ENCODE measurements at places on chromosomes 3 and 15.

GRCh38 chr15:41780266-41780665 is 6.0 kb downstream of the MAPKBP1 start:
- no peak for DNase-seq

DNA sequence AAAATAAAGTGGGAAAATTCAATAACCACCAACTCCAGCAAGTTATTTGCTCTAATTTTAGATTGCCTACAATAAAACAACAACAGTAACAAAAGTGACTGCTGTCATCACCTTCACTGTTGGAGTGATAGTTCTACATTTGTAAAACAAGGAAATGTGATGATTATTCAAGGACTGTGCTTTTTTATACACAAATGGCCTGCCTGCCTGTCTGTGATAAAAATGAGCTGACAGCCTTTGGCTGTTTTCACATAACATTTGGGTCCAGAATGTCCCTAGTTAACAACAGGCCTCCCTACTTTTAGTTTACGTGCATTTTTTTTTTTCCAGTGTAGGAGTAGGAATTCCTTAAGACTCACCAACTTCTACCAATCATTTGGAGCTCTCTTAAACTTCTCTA is 768.8 kb downstream of the PDCD6IP start:
- no peak for DNase-seq

- peak; percentile 83 for DNase-seq
Observed at GRCh38 chr15:94352636-94353487, 121.5 kb downstream of the MCTP2 start.

DNA sequence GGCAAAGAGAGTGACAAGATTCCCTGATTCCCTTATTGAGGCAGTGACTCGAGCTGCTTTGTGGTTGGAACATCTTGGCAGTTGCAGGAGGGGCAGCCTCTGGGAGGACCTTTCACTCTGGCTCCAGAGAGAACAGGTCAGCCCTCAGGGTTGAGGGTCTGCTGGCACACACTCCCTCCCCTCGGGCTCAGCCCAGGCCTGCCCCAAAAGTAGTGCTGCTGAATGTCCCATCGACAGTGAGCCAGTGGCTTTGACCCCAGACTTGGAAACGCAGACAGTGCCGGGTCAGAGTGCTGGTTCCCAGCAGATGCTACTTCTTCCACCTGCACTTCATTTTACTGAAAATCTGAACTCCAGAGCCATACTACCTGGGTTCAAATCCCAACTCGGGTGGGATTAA is 25.6 kb upstream of the ATP2B2 start:
- no peak for DNase-seq

DNA sequence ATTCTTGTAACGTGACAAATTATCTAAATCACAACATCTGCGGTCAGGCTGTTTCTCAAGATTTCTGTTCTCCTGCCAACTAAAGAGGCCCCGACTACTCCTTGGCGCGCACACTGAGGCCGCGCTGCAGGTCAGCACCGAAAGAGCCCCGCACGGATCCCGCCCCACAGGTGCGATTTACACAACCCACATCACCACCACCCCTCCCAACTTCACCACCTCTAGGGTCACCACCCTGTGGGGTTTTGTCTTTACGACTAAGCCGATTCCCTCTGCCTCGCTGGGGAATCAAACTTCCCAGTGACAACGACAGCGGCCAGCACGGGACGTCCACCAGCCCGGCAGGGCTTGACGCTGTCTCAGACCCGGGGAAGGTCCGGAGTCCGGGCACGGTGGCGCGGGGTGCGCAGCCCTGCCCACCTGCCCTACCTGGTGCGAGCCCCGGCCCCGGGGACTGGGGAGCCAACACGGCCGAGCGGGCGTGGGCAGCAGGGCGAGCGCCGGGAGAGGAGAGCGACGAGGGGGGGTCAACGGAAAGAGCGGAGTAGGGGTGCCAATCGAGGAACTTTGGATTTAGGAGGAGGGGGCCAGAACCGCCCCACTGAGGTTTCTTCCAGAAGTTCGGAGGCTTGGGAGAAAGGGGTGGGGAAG is 764 bp downstream of the UACA start:
- DNase-seq: no peak

GRCh38 chr3:45092132-45093031 is 53.8 kb downstream of the CDCP1 start:
- no peak for DNase-seq

DNA sequence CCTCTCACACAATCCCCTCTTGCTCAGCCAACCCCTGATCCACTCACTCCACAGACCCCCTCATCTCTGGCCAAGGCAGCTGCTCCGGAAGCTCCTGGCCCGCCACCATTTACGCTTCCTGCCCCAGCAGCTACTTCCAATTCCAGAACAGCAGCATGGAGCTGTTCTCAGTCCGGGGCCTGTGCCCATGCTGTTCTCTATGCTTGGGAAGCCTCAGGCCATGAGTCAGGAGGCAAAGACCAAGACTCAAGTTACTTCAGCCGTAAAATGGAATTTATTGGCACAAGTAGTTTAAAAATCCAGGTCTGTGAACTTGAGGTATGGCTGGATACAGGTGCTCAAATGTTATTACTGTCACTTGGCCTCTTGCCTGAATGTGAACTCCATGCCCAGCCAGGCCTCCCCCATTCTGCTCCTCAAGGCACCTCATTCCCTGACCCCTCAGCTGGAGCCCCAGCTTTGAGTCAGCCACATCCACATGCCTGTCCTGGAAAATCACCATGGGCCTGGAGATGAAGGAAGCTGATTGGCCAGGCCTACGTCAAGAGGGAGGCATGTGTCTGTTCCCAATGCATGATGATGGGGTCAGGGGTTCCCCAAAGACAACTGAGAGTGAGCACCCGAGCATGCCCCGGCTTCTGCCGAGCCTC is 31.4 kb upstream of the CACNA2D2 start:
- no peak for DNase-seq

DNA sequence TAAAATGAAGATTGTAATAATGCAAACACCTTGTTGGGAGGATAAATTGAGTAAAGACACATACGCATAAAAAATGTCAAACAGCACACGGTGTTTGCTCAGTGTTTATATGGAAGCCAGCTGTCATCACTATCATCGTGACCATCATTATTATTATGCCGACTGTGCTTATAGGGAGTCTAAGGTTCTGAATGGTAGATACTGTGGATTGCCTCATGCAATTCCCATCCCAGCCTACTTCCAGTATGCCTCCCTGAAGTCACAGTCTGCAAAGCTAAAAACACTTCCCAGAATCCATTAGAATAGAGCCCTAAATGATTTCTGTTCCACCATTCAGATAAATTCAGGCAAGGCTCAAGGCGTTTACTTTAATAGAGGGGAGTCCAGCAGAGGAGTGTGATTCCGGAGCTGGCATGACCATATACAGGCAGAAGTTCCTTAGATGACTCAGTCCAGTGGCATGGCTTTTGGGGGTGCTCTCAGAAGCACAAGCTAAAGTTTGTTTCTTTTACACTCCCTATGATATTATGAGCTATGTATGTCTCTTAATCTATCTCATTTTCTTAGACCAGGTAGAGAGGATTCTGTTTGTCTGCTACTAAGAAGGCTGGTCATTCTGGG is 148.7 kb downstream of the MEX3B start:
- no peak for DNase-seq

GRCh38 chr15:78370013-78370412 is 29.9 kb downstream of the CRABP1 start:
- DNase-seq: no peak

- DNase-seq: peak; percentile 47
Observed at GRCh38 chr15:75640483-75641178, 607 bp upstream of the IMP3 start.

GRCh38 chr3:141849056-141849815 is 27.2 kb upstream of the ATP1B3 start:
- DNase-seq: no peak

GRCh38 chr15:50109076-50109987 is 9.7 kb downstream of the ATP8B4 start:
- peak; percentile 11 for DNase-seq

DNA sequence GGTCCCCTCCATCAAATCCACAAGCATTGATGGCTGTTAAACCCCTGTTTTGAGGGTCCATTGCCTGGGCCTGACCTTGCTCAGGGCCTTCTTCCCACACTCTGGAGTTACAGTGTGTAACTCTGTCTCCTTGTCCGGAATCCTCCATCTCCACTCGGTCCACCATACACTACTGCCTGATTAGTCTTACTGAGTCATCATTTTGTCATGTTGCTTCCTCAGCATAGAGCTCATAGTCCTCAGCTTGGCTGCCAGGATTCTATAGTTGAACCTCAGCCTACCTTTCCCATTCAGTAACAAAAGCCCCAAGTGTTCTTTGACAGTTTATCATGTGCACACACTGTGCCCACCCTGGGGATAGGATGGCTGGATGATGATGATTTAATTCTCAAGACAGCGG is 113.0 kb downstream of the PDE8A start:
- DNase-seq: no peak

GRCh38 chr3:82030916-82031315 is 269.5 kb upstream of the GBE1 start:
- no peak for DNase-seq

GRCh38 chr15:69576035-69576526 is 123.5 kb downstream of the RPLP1 start:
- DNase-seq: peak; percentile 26

DNA sequence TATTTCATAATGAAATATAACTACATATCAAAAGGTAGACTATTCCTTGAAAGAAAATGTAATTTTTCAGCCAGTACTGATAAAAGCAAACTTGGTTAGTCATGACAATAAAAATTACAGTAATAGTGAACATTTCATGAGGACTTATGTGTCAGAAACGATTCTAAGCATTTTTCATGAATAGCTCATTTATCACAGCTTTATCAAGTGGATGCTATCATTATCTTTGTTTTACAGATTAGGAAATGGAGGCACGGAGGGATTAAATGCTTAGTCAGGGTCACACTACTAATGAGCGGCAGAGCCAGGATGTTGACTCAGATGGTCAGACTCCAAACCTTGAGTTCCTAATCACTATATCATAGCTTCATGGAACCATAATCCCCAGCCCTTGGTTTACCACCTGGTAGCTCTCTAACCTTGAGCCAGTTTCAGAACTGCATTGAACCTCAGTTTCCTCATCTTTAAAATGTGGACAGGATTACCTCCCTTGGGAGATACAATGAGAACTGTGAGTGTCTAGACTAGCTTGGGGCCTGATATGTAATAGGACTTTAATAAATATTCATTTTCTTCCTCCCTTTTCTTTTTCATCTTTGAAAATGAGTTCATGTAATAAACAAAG is 85.4 kb downstream of the TNIK start:
- no peak for DNase-seq

DNA sequence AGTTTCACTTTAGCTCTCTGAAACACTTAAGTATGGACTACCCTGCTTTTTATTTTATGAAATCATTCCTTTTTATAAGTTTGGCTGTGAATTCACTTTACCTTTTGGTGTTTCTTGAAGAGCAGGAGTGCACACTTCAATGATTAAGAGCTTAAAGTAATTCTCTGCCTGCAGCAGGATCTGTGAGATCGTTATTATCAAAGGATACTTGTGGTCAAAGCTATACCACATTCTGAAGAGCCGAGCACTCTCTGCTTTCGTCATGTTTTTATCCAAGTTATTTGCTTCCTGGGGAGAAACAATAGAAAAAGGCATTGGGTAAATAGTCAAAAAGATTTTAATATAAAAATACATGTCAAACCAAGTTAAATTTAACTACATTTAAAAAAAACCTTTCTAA is 243.7 kb downstream of the CHST2 start:
- no peak for DNase-seq

DNA sequence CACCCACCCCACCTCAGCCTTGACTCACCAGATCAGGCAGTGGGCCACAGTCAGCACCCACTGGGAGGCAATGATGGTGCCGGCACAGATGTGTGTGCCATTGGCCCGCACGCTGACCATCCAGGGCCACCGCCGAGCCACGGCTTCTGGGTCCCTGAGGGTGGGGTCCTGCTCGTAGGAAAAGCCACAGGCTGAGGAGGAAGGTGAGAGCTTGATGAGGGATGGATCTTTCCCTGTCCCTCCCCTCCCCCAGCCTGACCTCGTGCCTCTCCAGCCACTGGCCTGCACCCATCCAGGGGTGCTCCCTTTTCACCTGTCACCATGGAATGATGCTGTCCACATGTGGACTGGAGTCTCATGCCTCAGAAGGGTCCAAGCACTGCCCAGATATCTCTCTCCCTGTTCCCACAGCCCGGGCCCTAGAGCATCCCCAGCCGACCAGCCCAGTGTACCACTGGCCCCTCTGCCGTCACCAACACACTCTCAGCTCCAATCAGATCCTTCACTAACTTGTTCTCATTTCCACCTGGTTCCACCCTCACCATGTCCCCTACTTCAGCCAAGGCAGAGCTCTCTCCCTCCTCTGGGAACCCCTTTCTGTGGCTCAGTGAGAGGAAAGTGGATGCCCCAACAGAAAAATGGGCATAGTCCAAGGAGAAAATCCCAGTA is 2.0 kb downstream of the PRSS50 start:
- DNase-seq: no peak

DNA sequence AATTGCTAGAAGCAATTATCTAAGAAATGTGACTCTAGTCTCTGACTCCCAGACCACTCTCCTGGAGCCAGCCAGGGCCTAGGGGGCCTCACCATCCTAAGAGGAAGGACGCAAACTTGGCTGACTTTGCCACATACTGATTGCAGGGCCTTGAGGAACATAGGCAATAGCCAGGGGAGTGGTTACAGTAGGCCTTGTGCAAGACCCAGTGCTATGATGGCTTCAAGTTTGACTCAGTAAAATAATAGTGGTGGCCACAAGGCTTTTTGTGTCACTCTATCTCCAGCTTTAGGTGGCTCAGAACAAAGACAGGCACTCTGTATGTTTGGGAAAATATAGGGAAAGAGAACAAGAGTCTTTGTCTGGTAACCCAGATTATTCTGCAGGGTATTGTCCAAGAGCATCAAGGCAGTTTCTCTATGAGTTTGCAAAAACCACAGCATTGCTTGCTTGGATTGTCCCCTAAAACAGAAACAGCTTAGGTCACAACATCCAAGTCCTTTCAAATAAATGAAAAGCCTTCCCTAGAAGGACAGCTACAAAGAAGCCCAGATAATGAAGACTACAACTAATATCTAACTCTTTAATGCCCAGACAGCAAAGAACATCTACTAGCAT is 631.5 kb downstream of the PYDC2 start:
- no peak for DNase-seq

DNA sequence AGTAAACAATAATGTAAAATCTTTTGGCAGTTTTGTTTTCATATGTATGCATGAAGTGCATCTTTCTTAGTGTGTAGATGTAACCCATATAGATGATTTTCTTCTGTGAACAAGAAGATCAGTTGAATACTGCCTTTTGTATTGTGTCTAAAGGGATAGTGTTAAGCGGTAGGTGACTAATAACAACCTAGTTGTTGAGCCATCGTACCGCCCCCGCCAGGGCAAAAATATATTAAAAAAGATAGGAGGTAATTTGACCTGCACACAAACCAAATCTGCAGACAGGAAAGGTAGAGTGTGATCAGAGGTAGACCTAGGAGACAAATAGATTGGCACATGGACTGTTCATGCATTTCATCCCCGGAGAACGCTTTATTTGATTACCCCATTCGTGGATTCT is 3.3 kb upstream of the GMNC start:
- no peak for DNase-seq
